ENCODE measurements at places on chromosomes 13 and 19.
A peak's percentile ranks its signal among the peaks of the same experiment; 100 is the strongest.

- peak; percentile 39 for DNase-seq
Measured at GRCh38 chr13:46675016-46675415, 121.9 kb downstream of the ESD start.

DNA sequence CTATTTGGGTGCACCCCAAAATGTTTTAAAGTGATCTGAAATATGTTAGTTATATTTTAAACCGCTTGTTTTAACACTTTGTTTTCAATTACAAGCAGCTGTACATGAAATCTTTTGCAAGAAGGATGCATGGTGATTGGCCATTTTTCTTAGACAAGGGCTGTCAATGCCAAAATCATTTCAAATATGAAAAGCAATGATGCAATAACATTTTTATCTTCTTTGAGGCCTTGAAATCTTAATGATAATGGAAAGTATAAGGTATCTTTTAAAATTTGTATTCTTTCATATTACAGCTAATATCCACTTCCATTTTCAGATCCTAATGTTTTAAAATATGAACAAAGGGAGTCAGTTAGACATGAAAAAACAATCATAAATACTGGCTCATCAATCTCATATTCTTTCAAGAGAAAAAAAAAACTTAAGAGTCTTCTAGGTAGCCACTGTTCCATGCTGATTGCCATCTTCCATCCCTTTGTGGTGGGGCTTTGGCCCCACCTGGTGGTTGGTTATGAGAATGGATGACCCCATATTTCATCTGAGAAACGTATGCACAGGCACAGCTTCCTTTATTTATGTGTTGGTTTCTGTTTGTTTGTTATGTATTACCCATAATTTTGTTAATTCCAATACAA, 330.3 kb upstream of the MIR17HG start:
- peak; percentile 6 for DNase-seq

DNA sequence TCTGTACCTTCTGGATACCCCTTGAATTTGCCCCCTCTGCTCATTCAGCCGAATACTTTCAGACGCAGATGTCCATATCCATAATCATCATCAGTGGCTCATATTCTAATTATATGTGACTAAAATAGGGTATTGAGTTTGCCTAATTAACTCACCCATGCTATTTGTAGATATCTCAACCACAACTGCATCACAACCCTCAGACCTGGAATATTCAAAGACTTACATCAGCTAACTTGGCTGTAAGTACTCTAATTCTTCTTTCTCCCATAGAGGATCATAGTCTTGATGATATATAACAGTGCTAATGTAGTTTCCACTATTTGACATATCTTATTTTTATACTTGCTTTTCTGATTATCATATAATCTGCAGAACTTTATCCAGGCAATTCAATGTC, 35.8 kb downstream of the RXFP2 start:
- no peak for DNase-seq

DNA sequence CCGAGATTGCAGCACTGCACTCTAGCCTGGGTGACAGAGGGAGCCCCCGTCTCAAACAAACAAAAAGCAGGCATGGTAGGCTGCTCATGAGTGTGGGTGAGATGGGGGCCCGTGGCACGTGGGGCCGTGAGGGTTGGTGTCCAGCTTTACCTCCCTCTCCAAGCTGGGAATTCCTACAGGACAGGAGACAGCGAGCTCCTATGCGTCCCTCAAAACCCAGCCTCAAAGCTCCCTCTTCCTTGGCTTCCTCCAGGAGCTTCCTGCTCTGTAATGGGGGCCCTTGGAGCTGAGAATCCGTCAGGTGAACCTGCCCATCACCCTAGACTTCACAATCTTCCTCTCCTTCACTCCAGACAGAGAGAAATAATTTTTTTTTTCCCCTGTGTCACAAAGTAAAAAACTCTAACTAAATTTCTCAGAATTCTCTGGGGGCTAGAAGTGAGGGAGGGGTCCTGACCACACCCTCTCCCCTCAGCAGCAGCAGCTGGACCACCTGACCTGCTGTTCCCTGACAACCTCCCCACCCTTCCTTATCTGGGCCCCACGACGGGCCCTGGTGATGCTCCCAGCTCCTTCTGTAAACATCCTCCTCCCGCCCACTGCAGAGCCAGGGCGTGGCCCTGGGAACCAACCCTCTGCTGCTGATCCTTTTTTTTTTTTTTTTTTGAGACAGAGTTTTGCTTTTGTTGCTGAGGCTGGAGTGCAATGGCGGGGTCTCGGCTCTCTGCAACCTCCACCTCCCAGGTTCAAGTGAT, 22.1 kb upstream of the WDR18 start:
- DNase-seq = no peak

- no peak for DNase-seq
Measured at GRCh38 chr19:16417660-16418596, 53.8 kb downstream of the EPS15L1 start.

- no peak for DNase-seq
Measured at GRCh38 chr13:57874530-57874929, 243.0 kb downstream of the PCDH17 start.

GRCh38 chr19:47313754-47314295, 4.2 kb downstream of the C5AR1 start:
- DNase-seq = no peak

DNA sequence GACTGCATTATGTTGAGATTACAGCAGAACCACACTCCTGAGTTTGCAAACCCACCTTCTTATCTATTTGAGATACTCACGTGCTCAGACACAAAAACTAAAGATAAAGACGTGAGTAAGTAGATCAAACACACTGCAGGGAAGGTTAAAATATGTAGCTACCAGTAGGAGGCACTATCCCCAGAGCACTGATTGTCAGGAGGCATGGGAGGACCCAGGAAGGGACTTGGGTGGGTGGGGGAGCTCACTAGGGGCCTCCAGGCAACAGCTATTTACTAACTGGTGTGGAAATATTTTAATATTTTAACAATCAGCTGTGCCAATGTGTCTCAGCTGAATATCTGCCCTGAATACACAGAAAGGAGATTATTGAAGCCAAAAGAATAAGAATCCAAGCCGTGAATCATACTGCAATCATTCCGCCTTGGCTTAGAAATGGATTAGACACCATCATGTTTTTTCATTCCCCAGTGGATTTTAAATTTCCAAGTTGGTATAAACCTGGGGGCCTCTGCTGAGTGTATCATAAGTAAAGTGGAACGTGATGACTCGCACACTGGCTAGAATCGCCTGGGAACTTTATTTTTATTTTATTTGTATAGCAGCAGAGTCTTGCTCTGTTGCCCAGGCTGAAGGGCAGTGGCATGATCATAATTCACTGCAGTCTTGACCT, 73.2 kb upstream of the CACNA1A start:
- DNase-seq = no peak

GRCh38 chr19:46380690-46381089, 32.7 kb downstream of the CCDC8 start:
- no peak for DNase-seq

DNA sequence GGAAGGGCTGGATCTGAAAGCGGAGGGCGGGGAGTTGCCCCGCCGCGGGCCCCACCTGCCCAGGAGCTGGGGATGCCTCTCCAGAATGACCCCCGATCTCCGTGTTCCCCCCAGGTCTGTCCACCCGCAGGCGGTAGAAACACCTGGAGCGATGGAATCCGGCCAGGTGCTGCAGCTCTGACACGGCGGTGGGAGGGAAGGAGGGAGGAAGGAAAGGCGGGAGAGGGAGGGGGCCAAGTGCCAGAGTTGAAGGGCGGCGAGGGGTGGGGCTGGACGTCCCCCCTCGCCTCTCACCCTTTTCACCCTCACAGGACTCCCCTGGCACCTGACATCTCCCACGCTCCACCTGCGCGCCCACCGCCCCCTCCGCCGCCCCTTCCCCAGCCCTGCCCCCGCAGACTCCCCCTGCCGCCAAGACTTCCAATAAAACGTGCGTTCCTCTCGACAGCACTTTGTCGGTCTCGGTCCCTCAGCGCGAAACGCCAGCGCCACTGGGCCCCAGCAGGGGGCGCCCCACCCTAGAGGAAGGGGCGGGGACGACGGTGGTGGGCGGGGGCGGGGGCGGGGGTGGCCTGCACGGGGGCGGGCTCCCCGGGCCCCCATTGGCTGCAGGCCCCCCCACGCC, 337 bp upstream of the FXYD7 start:
- DNase-seq = peak; percentile 9

- no peak for DNase-seq
Measured at GRCh38 chr19:58492265-58492664, 16.1 kb downstream of the ZNF446 start.

- no peak for DNase-seq
Measured at GRCh38 chr13:104485571-104485970, 1419.4 kb upstream of the SLC10A2 start.

GRCh38 chr13:85298387-85298924, 500.8 kb downstream of the SLITRK6 start:
- DNase-seq = no peak

GRCh38 chr19:41904118-41904870, 21.3 kb downstream of the ARHGEF1 start:
- DNase-seq = peak; percentile 95

DNA sequence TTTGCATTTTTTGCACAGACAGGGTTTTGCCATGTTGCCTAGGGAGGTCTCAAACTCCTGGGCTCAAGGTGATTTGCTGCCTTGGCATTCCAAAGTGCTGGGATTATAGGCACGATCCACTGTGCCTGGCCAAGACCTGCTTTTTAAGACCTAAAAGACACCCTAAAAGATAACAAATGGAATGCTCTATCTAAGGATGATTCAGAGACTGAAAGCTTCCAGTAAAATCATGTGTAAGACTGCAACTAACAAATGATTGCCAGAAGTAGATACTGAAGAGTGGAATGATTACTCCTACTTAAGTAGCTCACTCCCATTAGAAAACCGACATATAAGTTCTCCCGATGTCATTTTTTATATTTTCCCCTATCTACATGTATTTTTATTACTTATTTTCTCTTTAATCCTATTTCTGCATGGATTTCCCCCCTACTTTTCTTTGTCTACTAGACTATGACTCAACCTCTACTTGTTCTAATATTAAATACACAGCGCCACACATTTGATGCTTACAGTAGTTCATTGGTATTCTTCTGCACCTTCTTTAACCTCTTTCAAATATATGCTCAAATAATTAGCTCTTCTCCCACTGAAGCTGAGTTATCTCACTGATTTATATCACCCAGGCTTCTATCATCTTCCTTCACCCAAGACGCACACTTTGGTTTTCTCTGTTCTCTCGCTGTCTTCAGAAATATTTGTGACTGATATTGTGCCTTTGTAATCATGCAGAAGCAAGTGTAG, 32.2 kb upstream of the KLF12 start:
- DNase-seq = no peak

DNA sequence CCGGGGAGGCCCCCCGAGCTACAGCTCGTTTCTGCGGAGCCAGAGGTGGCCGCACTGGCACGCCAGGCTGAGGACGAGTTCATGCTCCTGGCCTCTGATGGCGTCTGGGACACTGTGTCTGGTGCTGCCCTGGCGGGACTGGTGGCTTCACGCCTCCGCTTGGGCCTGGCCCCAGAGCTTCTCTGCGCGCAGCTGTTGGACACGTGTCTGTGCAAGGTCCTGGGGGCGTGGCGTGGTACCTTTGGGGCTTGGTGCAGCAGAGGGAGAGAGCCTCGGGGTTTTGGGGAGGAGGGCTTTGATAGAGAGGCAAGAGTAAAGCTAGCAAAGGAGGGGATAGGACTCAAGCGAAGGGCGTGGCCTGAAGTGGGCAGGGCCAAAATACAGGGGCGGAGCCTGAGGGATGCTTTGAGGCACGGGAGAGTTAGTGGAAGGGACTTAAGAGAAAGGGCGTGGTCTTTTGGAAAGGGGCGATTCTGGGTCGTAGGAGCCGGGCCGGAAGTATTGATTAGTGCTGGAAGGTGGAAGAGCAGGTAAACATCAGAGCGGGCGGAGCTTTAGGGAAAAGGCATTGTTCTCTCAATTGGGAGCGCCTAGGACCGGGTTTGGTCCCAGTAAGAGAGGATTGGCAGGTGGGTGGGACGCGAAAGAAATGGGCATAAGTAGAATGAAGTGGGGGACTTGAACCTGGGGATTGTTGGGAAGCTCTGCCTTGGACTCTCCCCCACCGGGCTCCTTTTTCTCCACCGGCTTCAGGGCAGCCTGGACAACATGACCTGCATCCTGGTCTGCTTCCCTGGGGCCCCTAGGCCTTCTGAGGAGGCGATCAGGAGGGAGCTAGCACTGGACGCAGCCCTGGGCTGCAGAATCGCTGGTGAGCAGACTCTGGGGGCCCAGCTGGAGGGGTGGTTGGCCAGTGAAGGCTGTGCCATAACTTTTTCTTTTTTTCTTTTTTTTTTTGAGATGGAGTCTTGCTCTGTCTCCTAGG, 1.2 kb downstream of the PPM1N start:
- no peak for DNase-seq

- DNase-seq = no peak
Measured at GRCh38 chr13:24135674-24136300, 24.7 kb upstream of the SPATA13 start.

DNA sequence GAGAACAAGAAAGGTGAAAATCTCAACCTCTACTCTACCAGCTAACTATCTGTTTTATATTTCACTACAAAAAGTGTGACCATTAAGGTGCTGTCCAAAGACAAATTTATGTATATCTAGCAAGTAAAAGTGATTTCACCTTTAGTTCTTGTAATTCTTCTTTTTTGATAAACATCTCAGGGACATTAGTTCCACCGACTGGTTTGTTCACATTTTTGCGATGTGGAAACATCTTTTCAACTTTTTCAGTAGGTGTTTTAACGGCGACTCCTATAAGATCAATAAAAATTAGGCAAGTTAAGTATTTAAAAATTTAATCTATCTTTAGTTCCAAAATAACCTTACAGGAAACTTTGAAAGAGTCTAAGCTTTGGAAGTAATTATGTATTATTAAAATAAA, 33.3 kb downstream of the CLDN10 start:
- no peak for DNase-seq

DNA sequence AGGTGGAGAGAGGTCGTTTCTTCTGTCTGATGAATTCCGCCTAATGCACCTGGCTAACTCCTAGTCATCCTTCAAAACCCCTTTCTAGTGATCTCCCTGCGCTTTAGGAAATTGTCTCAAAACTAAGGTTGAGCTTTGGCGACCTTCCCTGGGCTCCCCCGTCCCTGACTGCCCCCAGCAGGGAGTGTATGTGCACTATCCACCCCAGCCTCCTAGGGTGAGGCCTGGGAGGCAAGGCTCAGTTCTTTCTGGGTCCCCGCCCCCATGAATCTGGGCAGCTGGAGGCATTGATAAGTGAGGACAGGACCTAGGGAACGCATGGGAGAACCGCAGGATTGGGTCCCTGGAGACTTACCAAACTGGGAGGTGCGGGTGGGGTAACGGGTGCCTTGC, 378 bp downstream of the TLE6 start:
- no peak for DNase-seq

DNA sequence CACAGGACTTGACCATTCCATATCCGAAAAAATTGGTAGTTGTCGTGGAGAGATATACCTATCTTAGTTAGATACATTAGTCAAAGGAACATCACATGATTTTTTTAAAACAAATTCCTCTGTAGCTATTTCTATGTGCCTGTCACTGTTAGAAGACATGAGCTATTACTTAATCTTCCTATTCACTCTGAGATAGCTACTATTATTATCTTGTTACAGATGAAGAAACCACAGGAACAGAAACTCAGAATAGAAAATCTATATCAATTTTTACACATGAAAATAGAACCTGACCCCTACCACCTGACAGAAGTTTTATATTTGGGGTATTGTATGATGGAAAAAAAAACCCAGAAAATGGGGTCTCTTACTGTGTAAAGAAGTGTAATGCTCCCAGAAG, 68.9 kb upstream of the TDRD3 start:
- no peak for DNase-seq
